NCI-H1105 treated with DMSO at 0.1 percent for 48 hours (cell line): ENCODE measurements at places on chromosomes 3 and 15.

- no peak for DNase-seq
These were observed 374.6 kb upstream of the TBL1XR1 start for GRCh38 chr3:177571944-177572315.

DNA sequence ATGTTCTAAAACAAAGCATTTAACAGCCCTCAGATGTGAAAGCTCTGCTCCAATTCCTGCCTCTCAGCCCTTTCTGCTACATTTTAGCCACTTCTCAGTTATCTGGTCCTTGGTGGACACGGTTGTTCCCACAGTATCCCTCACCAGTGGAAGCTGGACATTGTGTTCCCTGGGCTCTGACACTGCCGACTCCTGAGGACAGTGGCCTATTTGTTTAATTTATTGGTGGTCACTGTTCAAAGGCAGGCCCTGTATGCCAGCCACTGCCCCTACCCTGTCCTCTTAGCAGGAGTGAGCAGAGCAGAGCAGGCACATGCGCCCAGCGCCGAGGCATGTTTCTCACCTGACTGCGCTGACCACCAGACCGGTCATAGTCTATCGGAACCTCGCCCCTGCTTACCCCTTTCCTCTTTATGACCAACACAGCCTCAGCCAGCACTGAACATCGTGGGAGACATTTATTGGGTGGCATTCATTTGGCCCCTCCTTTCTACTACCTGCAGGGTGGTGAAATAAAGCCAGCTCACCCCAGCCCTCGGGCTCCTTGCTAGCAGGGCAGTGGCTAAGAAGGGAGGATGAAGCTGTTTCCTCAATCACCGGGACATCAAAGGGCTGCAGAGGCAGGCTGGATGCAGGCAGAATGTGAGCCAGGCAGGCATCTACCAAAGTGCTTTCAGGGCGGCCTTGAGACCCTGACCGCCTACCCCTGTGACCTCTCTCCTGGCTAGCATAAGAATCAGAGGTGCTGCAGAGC, 54.3 kb upstream of the HACD2 start:
- no peak for DNase-seq

GRCh38 chr3:125035217-125035616, 20.6 kb downstream of the HEG1 start:
- DNase-seq, result no peak

GRCh38 chr3:158912621-158913020, 110.8 kb downstream of the MFSD1 start:
- DNase-seq, result no peak

DNA sequence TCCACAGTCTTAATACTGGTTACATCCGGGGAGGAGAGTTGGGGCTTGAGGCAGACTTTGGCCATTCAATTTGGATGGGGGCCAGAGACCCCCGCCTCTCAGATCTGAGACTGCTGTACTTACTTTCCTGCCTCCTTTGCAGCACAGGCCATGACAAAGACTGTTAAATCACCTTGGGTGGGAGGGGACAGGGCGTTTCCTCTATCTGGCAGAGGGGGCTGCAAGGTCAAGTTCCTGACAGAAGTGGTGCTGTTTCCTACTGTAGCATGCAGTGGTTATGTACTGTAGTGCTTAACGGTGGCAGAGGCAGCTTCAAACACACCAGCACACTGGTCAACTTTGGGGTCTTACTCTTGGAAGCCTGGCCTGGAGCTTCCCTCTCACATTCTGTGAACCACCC, 261.2 kb upstream of the LRRFIP2 start:
- DNase-seq, result no peak

GRCh38 chr3:127406309-127407025, 118.6 kb upstream of the PRR20G start:
- DNase-seq, result no peak

DNA sequence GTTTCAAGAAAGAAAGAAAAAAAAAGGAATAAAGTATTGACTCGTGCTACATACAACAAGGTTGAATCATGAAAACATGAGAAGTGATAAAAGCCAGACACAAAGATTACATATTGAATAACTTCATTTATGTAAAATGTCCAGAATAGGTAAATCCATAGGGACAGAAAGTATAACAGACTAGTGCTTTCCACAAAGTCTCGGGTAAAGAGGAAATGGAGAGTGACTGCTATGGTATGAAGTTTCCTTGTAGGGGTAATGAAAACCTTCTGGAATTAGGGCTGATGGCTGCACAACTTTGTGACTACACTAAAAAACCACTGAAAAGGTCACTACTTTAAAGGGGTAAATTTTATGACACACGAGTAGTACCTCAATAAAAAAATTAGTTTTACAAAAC, 13.0 kb downstream of the LRRFIP2 start:
- no peak for DNase-seq

DNA sequence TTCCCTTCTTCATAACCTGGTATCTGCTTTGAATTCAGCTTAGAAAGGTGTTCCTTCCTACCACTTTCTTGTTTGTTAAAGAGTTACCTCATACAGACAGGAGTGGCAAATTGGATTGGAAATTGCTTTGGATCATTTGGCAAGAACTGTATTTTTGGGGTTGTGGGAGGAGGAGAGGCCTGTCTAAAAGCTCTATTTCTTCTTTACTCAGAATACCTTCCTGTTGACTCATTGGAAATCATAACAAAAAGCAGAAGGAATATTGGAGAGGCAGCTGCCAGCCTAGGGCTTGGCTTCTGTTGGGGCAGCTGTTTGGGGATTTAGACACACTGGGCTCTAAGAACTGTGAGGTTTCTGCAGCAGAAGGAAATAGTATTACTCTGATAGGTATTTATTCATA, 14.2 kb downstream of the IQGAP1 start:
- DNase-seq, result no peak

GRCh38 chr3:124881976-124882697, 5.0 kb downstream of the ITGB5 start:
- DNase-seq, result no peak

- no peak for DNase-seq
These were observed 44.4 kb upstream of the RSL24D1 start for GRCh38 chr15:55241186-55241585.

DNA sequence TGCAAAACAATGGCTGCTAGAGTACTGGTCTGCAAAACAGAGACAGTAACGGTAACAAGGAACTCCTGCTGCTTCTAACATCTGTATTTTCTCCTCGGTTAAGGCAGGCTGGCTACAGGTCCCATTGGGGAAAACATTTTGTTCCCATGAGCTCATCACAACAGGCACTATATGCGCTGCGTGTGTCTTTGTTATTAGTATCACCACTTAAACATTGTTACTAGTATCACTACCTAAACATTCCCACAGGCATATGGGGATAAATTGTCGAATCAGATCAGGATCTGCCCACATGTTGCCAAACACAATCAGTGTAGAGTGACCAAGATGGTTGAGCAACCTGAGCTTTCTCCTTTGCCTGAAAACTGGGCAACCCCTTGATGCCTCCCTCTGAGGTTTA, 77.2 kb downstream of the TOP2B start:
- no peak for DNase-seq

DNA sequence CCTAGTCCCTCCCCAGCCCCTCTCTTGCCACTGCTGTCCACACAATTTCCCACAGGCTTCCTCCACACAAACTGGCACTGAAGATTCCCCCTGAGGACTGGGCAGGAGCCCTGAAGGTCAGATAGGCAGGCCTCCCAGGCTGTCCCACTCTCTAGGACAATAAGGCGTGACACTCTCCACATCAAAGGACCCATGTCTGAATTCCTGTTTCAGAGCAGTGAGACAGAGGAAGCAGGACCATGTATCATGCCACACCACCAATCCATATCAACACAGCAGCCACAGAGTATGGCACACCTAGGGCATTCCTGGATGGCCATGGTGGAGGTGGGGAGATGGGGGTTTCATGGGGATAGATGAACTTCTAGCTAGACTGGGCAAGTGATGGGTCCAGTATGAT, 13.8 kb upstream of the CCR1 start:
- DNase-seq, result no peak

DNA sequence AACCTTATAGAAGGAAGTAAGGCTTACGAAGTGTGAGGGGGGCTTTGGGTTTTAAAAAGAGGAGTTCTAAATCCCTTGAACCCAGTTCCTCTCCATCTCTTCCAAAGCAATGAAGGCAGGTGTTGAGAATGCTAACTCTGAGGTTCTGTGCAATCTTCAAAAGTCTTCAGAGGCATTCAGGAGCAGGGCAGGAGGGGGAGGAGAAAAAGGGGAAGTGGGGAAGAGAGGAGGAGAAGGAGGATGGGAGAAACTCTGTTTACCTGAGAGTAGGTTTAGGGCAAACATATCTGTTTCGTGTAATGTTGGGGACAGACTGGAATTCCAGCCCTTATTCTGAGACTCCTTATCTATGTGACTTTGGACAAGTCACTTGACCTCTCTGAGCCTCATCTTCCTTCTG, 36.9 kb downstream of the FAM3D start:
- DNase-seq, result no peak

DNA sequence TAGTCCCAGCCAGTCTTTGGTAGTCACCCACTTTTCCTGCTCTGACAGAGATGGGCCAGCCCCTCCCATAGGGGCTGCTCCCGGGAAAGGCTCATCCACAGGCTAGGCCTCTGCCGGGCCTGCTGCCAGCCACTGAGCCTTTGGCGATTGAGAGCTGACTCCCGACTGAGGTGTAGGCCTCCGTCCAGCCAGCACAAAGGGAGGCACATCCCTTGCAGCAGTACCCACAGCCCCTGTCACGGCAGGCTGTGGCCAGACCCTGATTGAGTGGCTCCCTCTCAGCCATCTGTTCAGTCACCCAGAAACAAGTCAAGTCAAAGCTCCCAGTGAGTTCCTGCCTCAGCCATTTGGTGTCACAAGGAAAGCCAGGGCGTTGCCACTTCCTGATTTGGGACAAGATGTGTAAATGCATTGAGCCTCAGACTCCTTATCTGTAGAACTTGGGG, 6.2 kb upstream of the PAK6 start:
- no peak for DNase-seq

DNA sequence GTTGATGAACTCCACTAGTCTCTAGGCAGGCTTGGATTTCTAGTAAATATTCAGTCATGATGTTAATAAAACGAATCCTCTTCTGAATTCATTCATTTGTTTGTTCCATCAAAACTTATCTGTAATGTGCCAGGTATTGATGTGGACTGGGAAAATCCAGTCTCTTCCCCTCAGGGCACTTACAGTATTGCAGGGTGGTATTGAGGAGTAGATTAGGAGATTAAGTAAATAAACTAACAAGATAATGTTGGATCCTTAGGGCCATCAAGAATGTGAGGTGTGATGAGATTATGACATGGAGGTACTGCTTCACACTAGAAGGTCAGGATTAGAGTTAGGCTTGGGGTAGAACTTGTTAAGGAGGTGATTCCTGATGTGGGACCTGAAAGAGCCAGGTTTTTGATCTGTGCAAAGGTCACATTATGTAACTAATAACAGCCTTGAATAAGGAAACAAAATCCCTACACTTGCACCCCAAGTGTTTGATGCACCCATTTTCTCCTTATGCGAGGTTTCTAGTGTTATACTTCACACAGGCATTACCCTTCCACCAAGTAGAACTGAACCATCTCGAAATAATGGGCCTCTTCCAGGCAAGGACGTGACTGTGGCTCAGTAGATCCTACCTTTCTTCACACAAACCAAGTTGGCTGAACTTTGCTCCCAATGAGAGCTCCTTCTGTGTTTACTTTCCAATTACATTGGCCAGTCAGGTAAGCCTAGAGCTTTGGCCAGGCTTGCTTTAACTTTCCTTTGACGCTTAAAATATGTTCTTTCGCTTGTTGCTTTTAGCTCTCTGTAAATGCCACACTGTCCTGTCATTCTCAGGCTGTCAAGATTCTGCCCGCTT, 16.7 kb downstream of the MCTP2 start:
- DNase-seq, result no peak

DNA sequence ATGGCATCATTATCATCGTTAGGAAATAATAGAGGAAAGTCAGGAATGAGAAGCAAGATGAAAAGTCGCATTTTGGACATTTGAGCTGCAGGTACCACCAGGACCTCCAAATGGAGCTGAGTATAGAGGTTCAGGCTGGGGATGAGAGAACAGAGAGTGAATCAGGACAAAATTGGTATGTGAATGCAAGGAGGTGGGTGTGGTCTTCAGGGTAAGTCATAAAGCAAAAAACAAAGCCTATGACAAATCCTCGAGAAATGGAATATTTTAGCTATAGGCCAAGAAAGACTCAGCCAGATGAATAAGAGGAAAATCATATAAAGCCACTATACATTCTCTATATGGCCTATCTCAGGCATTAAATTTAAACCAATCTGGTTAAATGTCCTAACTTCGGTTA, 841.3 kb downstream of the ROBO1 start:
- no peak for DNase-seq

- DNase-seq, result no peak
These were observed 55.8 kb downstream of the HEG1 start for GRCh38 chr3:124999897-125000435.

DNA sequence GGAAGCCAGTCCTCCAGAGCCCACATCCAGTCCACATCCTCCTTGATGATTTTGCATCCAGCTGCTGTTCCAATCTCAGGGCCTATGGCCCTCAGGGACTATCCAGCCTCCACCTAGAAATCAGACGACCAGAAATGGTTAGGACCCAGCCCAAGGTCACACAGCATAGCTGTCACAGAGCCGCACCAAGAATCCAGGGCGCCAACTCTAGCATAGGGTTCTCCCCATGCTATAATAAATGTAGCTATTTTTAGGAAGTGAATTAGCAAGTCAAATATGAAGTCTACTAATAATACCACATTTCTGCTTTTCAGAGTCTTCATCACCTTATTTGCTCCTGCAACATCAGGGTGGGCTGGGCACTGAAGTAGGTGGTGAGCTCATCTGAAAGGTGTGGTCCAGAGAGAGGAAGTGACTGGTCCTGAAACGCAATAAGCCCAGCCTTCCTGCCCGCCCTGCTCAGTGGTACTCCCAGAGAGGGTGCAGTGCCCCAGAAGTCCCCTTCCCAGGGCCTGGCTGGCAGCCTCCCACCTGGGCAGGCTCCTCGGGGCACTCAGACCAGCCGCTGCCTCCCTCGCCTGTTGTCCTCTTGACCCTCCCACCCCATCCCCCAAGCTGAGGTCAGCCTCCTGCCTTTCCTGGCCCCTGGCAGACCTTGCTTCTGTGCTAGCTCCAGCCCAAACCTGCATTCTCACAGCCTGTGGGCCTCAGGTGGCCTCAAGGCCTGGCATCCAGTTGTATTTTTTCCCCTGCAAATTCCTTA, 17.6 kb upstream of the CYP11A1 start:
- no peak for DNase-seq

DNA sequence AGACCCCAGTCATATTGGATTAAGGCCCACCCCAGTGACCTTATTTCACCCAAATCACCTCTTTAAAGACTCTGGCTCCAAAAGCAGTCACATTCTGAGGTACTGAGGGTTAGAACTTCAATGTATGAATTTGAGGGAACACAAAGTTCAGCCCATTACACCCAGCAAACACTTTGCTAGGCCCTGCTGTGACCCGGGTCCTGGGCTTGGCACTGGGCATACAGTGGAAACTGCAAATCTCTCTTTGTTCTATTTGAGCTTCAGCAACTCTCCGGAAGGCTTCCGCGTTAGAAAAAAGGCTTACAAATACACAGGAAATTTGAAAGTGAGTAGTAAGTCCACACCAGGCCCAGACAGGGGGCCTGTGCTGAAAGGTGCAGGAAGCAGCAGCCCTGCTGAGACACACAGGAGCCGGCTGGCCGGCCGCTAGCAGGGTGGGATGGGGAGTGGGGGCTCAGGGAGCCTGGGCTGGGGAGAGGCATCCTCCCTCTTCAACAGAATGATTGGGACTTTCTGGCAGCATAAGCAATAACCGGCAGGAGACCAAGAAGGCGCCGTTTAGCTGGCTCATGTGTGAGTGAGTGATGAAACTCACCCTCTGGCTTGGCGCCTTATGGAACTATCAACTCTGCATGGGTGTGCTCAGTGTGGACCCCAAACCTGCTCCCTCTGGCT, 13.0 kb downstream of the LIPC start:
- DNase-seq, result no peak
